ENCODE measurements at places on chromosomes 13 and 19. TPM values are rescaled to one million over a fixed set of nuclear protein-coding genes. Genes with fewer than 3 reads are reported as not detected.

TMEM145 gene
- 0.88 TPM for total RNA-seq

SPRY2 gene
- total RNA-seq: 48.7 TPM

RFXAP gene
- total RNA-seq: 7.8 TPM

KLK5 gene
- not detected for total RNA-seq

TMEM147 gene
- 104 TPM for total RNA-seq

IGFL3 gene
- not detected for total RNA-seq

PEAK3 gene
- not detected for total RNA-seq

ATP4B gene
- 26.7 TPM for total RNA-seq

Measured in type B pancreatic cell (in vitro differentiated cells).